Muscle of arm (tissue), 14 donors: ENCODE measurements at places on chromosomes 1 and 21.

GRCh38 chr1:152942161-152942560, 4.8 kb upstream of the SPRR5 start:
- no peak for DNase-seq

- no peak for DNase-seq
Observed at GRCh38 chr1:54132495-54132894, 20.3 kb downstream of the CDCP2 start.

GRCh38 chr21:41006636-41007035, 159.7 kb upstream of the DSCAM start:
- DNase-seq: no peak

GRCh38 chr21:39518055-39518846, 66.5 kb downstream of the SH3BGR start:
- peak; percentile 50 for DNase-seq

DNA sequence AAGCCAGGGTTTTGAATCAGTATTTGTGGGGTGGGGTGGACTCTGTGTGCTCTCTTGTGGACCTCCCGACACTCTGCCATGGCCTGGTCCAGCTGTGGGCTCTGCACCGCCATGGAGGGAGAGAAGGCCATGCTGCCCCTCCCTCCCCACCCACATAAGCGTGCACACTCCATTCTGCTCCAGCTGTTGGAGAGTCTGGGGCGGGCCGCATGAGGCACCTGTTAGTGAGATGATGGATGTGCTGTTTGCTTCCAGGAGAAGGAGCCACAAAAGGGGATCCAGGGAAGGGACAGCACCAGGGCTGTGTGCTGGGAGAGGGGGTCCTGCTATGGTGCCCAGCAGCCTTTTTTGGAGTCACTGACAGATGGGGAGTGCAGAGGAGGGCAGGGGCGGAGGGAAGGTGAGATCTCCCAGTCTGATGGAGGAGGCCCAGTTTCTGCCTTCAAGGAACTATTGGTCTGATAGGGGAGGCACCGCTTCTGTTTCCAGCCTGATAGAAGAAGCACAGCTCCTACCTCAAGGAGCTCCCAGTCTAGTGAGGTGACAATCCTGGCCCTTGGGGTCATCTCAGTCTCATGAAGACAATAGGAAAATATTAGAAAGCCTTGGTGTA, 101.5 kb downstream of the ACTL8 start:
- no peak for DNase-seq

DNA sequence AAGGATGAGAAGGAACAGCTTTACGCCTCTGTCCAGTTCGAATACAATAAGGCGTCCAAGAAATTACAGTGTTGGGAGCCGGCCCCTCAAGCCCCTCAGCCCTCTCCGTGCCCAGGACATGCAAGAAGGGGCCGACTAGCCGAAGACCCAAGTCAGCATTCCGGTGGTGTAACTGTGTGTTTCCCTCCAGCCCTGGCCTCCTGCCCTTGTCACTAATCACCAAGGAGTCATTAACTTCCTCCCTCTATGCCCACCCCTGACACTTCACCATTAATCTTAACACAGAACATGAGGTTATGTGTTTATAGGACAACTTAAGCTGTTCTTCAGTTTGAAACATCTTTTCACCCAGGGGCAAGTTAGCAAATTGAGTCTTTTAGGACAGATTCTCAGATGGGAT, 16.4 kb upstream of the C4BPB start:
- DNase-seq: no peak

- no peak for DNase-seq
Observed at GRCh38 chr1:239185245-239185619, 201.1 kb upstream of the CHRM3 start.

DNA sequence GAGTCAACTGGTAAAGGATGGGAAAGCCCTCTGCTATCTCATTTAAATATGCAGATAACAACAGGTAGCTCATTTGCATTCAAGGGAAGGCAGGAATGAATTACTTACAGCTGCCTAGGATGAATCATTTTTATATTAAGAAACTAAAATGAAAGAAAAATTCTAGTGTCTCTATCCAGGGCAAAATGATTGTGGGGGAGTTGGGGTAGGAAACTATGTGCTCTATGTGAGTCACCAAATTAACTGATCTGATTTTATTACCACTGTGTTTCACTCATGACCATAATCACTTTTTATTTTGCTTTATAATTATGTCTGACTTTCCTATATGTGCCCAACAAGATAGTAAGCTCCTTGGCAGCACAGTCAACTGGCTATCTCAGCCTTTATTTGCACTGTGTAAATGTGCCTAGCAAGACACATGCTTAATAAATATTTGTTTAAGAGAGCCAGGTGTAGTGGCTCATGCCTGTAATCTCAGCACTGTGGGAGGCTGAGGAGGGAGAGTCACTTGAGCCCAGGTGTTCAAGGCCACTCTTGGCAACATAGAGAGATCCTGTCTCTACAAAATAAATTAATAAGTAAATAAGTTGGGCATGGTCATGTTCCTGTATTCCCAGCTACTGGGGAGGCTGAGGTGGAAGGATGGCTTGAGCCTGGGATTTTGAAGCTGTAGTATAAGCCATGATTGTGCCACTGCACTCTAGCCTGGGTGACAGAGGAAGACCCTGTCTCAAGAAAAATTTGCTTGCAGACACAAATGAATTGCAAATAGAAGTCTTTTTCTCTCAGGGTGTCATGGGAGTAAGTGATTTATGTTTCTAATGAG, 84.1 kb downstream of the SPAG17 start:
- no peak for DNase-seq

DNA sequence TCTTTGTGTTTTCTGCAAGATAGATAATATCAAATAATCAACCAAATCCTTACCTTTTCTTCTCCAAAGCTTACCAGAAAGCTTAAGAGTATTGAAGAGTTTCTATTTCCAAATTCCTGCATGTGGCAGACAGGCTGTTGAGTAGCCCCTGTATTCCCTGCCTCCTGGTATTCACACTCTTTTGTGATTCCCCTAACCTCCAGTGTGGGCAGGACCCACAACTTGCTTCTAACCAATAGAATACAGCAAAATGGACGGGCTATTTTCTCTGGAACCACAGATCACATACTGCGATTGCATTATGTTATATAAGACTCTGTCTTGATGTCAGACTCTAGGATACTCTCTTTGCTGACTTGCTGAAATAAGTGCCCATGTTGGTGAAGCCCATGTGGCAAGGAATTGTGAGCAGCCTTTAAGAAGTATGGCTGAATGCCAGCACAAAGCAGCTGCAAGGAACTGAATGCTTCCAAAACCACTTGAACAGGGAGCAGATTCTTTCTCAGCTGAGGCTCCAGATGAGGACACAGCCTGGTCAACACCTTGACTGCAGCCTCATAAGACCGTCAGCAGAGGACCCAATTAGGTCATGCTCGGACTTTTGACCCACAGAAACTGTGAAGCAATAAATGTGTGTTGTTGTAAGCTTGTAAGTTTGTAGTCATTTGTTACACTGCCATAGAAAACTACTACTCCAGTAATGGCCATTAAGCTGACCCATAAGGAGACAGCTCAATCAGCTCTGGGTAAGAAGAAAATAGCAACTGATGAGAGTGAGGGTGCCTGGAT, 47.9 kb upstream of the PLXNA2 start:
- no peak for DNase-seq

- no peak for DNase-seq
Observed at GRCh38 chr1:150072959-150073358, 5.4 kb downstream of the VPS45 start.

DNA sequence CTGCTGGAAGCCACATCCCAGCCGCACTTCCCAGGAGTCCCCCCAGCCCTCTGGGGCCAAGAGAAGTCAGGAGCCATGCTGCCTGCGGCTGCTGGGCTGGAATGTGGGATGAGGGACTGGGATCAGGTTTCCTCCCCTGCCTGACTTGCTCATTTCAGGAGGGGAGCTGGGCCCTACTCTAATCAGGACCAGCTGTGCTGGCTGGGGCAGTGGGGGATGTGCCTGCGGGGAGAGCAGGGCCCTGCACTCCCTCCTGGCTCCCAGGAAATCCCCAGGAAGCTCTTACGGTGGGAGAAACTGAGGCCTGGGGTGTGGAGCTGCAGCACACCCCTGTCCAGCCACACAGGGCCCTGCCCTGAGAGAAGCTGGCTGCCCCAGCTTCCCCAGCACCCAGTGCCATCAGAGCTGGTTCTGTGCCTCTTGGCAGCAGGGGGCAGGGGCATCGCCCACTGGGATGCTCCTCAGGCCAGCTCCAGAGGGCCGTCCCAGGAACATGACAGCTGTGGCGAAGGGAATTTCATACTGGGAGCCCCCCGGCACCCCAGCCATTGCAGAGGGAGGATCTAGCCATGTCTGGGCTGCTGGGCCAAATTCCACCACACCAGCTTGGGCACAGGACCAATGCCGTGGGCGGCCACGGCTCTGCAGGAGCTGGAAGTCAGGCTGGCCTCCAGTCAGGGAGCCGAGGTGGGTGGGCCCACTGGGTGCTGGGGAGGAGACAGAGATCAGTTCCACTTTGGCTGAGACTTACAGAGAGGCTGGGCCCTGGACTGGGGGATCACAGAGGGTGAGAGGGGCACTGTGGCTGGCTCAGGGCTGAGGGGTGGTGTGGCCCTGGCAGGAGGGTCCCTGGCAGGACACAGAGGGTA, 21.3 kb upstream of the PRSS38 start:
- peak; percentile 83 for DNase-seq

DNA sequence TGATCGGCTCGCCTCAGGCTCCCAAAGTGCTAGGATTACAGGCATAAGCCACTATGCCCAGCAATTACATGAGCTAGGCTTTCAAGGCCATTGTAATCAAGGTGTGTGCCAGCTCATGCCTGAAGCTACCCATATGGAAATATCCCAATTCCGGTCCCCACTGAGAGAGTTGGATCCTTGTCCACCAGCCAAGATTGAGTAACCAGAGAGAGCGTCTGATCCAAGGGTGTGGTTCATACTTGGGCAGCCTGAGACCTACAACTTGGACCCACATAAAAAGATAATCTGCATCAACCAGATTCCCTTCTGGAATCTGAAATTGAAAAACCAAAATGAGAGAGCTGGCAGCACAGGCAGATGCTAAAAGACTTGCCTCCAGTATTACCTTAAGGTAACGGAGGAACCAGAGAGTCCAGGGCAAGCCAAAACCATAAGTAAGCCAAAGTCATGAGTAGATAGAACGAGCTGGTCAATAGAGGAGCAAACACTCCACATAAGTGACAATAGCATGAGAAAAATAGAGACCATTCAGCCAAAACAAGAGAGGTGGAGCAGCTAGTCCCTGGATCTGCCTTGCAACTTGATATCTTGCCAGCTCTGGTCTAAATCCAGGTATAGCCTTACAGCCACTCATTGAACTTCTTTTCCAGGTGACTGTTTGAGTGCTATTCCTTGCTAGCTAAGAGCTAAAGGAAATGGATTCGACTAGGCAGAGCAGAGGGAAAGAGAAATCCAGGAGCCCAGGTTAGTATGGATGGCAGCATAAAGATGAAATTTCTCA, 63.8 kb upstream of the ATP1A1 start:
- DNase-seq: no peak

DNA sequence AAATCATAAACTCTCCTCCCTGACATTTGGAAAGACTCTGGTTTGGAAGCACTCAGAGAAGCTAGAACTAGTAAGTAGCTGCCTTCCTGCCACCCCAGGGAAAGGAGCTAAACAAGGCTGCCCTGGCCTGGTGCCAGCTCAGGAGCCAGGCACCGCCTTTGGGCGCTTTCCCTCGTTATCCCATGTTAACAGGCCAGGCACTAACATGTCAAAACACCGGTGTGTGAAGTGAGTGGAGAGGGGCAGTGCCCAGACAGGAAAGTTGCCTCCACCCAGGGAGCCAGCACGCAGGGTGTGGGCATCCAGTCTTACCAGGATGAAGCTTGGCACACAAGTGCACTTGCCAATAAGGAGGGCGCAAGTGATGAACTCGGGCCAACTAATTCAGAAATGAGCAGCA, 346.8 kb downstream of the RRAGC start:
- no peak for DNase-seq

DNA sequence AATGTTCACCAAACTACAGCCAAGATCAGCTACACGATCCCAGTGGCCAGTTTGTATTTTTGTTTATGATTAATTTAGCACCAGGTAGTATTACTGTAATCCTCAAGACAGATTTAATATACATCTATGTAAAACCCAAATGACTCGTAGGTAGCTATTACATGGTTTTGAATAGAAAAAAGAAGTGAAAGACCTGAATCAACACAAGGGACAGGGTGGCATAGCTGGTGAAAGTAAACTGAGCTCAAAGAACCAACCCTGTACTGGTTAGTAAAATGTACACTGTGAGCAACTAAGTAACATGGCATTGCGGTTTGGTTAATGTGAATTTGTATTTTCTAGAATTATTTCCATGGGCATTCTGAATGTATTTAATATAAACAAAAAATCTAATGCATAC, 8.8 kb downstream of the GPATCH2 start:
- no peak for DNase-seq

DNA sequence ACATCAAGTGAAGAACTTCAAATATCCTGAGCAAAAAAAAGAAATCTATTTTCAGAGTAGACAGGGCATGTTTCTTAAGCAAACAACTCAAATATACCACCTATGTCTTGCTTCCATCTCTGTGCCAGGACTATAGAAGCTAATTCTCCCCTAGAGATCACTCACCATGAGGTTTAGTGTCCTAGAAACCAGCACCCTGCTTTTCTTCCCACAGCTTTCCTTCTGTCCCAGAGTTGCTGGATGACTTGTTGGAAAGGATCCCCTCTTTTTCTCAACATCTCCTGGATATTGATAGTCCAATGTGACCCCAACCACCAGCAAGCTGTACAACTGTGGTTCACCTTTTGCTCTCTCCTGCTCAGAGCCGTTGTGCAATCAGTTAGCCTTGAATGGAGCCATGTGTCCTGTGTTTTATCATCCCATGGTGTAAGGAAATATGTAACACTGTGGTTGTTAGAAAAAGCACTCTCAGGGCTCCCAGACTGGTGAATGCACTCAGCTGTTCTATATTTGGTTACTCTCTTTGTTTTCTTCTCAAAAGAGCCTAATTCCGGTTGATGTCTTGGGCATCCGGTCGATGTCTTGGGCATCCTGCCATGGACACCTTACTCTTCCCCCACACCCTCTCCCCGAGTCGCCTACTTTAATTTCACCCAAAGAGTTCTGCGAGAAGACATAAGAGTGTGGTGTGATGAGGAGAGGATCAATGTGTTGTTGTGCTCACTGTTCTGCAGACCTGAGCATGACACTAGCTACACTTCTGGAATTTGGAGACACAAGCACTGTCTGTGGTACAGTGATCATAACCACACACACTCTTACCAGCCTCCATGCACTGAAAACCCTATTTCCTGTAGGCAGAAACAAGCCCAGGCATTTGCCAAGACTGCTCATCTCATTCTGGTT, 1.7 kb downstream of the TNFSF4 start:
- DNase-seq: no peak
